ENCODE measurements at places on chromosomes 11 and 22. TPM values are rescaled to one million over a fixed set of nuclear protein-coding genes. Genes with fewer than 3 reads are reported as not detected.

DNA sequence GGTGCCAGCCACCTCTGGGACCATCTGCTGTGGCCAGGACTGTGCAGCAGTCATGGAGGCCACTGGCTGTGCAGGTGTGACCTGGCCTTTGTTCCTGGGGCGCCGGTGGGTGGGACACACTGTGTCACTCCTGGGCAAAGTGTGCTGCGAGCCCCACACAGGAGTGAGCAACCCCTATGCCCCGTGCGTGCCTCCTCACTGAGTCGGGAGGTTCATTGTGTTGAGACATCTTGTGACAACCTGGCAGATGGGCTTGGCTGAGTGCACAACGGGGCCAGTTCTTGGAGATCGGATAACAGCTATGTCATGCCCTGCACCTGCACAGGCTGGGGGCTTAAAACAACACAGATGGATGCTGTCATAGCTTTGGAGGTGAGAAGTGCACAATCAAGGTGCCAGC lies 13.5 kb downstream of the ANO1 start:
- no peak for DNase-seq

DNA sequence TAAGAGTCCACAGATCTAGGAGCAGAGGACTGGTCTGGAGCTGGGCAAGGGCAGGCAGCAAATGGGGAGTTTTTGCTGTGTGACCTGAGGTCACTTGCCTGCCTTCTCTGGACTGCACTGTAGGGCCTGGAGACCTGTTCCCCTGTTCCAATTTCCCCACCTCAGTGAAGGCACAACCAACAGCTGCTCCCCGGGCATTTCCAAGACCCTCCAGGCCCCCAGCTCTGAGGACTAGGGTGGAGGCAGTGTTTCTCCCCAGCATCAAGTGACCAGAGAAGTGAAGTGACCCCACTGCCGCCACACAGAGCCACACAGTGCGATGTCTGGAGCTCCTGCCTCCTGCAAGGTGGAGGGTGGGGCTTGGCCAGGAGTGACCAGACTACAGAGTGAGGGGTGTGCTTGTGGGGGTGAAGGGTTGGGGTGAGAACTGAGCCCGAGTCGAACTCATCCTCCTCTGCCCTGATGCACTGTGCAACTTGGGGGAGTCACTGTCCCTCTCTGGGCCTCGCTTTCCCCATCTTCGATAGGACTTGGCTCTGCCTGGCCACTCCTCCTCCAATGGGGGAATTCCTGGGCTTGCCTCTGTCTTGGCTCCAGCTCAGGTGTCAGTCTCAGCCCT lies 21.6 kb downstream of the P2RY2 start:
- no peak for DNase-seq

DNA sequence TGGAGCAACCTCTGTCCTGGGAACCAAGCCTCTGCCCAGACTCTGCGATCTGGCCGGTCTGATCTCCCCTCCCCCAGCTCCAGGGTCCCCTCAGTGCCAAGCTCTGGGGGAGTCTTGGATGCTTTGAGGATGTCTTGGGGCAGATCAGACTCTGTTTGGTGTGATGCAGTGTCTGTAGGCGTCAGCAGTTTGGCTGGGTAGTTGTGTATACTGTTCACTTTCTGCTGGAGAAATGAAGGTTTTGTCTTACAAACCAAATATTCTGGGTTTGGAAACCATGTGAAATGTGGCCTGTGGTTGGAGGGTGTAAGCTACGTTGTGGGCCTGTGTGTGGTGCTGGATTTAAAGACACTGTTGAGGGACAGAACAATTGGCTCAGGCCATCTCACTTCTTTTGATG lies 4.6 kb downstream of the INSC start:
- no peak for DNase-seq

DNA sequence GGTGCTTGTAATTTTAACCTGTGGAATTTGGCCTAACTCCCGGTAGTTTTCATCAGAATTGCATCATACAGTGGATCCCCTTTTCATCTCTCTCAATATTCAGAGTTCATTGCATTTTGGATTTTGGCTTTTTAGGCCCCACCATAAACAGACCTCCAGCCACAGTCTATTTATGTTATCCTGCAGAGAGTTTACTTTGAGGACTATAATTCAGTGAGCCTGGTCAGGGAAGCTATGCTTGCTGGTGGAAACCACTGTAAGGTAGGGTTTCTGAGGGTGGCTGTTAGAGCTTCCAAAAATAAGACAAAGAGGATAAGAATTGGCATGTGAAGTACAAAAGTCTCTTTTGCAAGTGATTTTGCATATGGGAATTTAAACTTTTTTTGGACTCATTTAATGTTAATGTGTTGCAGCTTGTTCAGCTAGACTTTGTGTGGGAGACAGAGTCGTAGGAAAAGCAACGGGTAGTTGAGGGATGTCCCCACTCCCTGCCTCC lies 34.8 kb upstream of the DDI1 start:
- peak; percentile 18 for DNase-seq

- peak; percentile 94 for DNase-seq
These were observed at the start of gene TRIM3 for GRCh38 chr11:6473451-6474412. TSS of gene TRIM3 (minus strand) at chr11:6473941. CDS start at chr11:6465695, 8,246 bp downstream.

- DNase-seq = peak; percentile 33
These were observed 101.6 kb upstream of the AKIP1 start for GRCh38 chr11:8809241-8809938.

DNA sequence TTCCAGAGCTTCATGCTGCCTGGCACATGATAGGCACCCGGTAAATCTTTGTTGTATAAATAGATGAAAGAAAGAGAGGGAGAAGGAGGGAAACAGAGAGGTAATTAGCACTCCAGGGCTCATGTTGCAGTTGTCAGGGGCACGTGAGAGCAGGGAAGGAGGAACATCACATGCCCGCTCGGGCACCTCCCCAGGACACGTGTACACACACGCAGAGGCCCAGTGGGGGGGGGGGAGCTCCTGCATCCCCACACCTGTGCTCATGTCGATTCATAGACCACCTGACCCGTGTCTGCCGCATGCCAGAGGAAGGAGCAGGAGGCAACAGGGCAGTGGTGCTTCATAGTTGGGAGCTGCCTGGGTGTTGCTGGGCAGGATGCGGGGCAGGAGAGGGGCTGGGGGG lies 37.1 kb upstream of the NNMT start:
- DNase-seq = no peak

- DNase-seq = no peak
These were observed 1.7 kb upstream of the BID start for GRCh38 chr22:17775781-17776465.

- DNase-seq = no peak
These were observed 32.2 kb downstream of the RPL3 start for GRCh38 chr22:39287076-39287725.

DNA sequence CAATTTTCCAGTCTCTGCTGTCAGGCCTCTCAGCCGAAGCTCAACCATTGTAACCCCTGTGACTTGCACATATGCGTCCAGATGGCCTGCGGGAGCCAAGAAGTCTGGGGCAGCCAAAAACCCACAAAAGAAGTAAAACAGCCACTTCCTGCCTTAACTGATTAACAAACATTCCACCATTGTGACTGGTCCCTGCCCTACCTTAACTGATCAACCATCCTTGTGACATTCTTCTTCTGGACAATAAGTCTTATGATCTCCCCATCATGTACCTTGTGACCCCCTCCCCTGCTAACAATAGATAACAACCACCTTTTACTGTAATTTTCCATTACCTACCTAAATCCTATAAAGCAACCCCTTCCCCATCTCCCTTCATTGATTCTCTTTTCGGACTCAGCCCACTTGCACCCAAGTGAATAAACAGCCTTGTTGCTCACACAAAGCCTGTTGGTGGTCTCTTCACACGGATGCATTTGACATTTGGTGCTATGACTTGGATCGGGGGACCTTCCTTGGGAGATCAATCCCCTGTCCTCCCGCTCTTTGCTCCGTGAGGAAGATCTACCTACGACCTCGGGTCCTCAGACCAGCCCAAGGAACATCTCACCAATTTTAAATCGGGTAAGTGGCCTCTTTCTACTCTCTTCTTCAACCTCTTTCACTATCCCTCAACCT lies 1.3 kb upstream of the NDUFC2 start:
- peak; percentile 32 for DNase-seq

GRCh38 chr11:76885390-76886097 lies 24.8 kb downstream of the ACER3 start:
- peak; percentile 4 for DNase-seq

- peak; percentile 61 for DNase-seq
These were observed 16.3 kb downstream of the HTR3A start for GRCh38 chr11:113991170-113991569.

GRCh38 chr11:39432929-39433328 lies 2026.5 kb downstream of the LRRC4C start:
- DNase-seq = no peak

- DNase-seq = no peak
These were observed 59.0 kb downstream of the THAP12 start for GRCh38 chr11:76321820-76322524.

GRCh38 chr11:65420979-65421793 lies 1.4 kb upstream of the NEAT1 start:
- peak; percentile 99 for DNase-seq

DNA sequence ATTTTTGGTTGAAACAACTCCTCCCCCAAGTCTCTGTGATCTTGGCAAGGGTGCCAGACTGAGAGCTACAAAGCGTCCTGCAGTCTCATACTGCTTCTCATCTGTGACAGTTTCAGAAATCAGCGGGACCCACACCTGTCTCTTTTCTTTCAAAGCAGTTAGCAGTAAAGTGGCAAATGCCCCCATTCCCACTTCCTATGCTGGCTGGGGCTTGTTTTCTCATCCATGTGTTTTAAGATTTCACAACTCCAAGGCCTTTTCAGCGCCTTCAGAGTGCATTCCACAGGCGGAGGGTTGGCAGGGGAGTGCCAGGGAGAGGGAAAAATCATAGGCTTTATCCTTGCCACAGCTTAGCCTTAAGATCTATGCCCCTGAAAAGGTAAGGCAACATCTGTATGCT lies 493.5 kb downstream of the OPCML start:
- DNase-seq = peak; percentile 47

DNA sequence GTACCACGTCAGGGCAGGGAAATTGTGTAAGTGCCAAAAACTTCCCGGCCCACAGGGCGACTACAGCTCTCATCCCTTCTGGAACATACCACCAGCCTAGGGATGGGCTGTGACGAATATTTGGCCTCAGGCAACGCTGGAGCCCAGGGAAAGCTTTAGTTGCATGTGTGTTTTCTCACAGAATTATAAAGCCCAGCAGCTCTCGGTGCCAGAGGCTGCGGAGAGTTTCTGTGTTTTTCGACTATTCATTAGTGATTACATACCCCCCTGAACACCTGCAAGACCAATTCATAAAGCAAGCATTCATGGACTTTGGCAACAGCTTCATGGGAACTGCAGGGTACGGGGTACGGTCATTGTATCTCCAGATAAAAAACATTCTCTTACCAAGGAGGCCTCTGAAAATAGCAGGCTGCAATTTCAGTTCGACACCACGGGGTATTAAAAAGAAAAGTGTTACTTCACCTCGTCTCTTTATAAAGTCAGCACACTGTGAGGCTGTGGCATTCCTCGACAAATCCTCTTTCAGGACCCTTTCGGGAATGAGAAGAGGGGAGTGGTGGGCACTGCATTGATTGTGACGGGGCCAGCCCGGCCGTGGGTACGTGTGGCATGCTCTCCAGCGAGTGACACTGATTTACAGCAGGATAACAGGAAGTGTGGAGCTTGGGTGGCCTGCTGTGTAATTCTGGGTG lies 243.6 kb upstream of the SORL1-AS1 start:
- no peak for DNase-seq

PKDREJ gene
- total RNA-seq = not detected

KRTAP5-11 gene
- not detected for total RNA-seq

OR8G5 gene
- not detected for total RNA-seq

LRRN4CL gene
- 6.9 TPM for total RNA-seq

GLB1L2 gene
- total RNA-seq = not detected

IGSF9B gene
- not detected for total RNA-seq

TRPM5 gene
- total RNA-seq = not detected

MRGPRX3 gene
- total RNA-seq = not detected

Measured in GM23248 (cell line).